Midbrain (tissue), 1 donor: ENCODE measurements at places on chromosomes 12 and 14.

DNA sequence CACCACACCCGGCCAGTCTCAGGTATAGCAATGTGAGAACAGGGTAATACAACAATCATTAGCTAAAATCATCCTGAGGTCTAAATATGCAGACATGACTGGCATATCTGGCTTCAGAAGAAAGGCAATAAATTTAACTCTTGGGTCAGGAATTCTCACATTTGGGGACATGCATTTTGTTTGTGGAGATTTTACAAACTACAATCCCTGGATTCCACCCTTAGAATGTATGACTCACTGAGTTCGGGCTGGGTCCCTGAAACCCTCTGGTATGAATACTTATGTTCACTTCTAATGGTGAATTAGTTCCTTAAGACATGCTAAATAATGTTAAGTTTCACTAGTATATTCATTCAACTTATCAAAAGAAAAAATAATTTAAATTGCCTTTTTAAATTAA, 98.9 kb upstream of the HMGA2 start:
- no peak for DNase-seq

- DNase-seq, result no peak
Measured at GRCh38 chr12:77723308-77723707, 107.4 kb upstream of the NAV3 start.

DNA sequence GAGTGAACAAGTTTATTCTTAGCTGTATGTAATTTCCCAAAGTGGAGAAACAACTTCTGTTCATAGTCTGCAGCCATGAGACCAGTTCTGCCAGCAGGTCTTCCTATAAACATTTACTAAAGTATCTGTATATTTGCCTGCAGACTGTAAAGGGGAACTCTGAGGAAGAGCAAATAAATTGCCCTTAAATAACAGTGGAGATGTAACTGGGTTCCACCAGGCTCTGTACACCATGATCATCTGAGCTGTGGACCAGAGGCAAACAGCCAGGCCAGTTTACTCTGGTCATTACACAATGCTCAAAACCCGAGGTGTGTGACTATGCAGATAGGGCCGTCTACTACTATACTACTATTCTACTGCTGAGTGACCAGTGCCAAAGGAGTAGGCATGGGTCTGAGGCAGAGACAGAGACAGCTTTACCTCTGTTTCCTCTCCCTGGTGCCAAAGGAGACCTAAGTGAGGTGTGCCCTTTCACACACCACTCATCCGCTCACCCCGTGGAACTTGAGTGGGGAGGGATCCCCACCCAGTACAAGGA, 21.1 kb upstream of the CERS5 start:
- DNase-seq, result no peak

- no peak for DNase-seq
Measured at GRCh38 chr14:48738186-48738925, 847.8 kb downstream of the RPS29 start.

DNA sequence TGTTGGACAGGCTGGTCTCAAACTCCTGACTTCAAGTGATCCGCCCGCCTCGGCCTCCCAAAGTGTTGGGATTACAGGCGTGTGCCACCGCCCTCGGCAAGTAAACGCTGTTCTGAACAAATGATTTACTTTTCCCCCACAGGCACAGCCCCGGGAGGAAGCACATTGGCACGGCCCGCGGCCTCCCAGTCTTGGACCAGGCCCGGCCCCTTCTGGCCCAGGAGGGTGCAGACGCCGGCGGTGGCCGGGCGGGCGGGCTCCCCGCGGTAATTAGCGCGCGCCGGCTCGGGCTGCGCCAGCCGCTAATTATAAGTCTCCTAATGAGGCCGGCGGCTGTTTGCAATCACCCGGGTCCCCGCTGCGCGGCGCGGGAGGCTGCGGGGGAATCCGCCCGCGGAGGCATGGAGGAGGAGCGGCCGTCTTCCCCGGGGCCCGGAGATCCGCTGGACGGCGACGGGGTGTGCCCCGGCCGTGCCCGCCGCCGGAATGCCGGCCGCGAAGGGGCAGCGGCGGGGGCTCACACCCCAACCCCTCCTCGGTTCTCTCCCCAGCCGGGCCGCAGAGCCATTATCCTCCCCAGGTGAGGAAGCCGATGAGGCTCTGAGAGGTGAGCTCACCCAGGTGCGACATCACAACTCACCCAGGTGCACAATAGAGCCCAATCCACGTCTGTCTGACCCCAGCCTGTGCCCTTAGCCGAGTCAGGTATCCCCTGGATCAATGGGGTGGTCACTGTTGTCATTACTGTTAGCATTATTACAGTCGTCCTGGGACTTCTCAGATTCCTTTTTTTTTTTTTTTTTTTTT, 3.3 kb upstream of the POP5 start:
- DNase-seq, result peak; percentile 48

GRCh38 chr12:43210485-43211192, 341.4 kb downstream of the ADAMTS20 start:
- DNase-seq, result no peak

GRCh38 chr12:92442782-92443181, 260.0 kb upstream of the PLEKHG7 start:
- DNase-seq, result no peak

GRCh38 chr14:58309086-58309485, 10.7 kb downstream of the ARID4A start:
- no peak for DNase-seq

DNA sequence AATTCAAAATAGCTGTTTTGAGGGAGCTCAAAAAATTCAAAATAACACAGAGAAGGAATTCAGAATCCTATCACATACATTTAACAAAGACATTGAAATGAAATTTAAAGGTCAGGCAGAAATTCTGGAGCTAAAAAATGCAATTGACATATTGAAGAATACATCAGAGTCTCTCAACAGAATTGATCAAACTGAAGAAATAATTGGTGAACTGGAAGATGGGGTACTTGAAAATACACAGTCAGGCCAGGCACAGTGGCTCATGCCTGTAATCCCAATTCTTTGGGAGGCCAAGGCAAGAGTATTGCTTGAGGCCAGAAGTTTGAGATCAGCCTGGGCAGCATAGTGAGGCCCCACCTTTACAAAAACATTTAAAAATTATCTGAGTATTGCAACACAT, 34.1 kb upstream of the DHRS7 start:
- DNase-seq, result no peak

DNA sequence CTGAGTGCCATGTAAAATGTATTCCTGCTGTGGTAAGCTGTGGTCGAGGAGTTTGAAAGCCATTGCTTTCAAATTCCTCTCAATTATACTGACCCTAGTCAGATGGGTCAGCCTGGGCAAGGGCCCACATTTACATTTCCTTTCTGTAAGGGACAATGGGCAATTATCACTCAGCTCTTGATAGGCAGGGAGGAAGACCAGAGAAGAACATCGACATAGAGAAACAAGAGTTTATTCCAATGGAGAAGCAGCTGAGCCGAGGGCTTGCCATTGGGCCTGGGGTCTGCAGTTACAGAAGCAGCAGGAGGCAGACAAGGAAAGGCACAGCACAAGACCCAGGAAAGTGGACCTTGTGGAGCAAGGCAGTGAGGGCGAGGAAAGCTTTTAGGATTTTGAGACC, 9.7 kb downstream of the NRIP2 start:
- DNase-seq, result no peak

DNA sequence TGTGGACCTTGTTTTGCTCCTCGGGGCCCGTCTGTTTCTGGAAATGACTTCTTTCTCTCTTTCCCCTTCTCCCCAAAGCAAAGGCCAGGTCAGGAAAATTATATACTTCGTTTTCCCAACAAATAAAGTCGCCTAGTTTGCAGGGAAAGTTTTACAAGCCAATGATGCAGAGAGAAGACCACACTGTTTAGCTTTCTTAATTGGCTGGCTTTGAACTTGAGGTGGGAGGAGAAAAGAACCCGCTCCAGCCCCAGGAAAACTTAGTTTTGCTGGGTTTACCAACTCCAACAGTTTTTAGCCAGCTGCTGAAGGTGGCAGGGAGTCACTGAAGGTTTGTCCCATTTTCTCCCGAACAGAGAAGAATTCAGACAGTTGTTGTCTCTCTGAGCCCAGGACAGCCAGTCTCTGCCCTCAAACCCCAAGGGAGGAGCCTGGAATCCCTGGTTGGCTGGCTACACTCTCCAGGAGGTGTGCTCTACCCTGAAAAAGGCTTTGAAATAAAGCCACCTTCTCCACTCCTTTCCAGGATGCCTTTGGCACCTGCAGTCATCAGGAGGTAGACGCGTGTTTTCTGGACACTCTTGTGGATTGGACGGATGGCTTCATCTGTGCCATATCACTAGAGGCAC, 24.8 kb downstream of the BCL11B start:
- no peak for DNase-seq

DNA sequence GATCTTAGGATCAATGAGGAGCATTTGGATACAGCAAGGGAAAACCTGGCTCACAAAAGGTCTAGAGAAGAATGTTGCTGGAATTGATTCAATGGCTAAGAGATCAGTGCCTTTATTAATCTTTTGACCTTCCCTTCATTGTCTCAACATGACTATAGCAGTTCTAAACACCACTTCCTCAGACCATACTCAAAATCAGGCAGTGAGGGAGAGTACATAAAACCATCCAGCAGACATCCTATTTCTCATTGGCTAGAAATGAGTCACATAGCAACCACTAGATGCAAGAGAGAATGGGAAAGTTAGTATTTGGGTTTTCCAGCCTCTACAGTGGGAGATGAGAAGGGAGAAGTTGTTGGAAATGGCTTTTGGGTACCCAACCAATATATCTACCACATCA, 151.4 kb upstream of the NUDT4 start:
- DNase-seq, result no peak

DNA sequence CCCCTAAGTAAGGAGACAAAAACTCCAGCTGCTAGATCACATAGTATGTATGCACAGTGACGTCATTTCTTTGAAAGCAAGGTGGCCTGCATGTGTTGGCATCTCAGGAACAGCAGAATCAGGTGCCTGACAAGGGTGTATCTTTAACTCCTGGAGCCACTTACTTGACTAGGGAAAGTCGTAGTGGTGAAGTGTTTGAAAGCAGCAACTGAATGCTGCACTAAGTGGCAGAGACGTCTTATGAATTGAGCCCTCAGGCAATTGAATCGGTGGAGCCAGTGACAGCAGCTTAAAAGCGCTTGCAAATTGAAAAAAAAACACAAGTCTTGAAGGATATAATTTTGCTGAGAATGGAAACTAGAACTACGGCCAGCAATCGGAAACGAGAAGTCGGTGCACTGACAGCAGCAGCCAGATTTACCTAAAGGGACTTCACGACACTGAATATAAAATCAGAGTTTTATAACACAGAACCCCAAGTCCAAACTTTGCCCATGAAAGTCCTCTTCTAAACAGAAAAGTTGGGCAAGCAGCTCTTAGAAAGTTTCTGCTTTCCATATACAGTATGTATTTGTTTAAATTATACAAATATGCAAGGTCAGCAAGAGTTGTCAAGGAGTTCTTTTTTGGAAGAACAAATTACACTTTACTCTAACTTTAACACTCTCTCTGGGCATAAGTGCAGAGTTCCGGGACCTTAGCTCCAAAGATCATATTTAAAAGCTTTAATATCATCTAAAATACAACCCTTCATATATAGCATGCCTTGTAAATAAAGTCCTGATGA, 1.1 kb downstream of the IGF1 start:
- DNase-seq, result peak; percentile 11
